HS-5 (cell line): ENCODE measurements at places on chromosomes 5 and 9.

DNA sequence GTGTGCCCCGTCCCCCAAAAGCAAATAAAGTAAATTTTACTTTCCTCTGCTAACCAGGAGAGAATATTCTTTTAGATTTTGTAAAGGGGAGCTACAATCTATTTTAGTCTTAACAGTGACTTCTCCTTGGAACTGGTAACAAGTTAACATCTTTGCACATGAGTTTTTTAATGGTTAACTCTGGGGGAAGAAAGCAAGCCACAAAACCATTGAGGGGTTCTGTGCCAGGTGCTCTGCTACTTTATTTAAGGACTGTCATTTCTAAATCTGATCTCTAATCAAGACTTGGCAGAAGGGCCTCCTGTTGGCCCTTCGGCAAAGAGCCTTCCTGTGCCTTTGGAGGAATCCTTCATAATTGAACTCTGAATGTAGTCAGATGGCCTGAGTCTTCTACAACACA, 153.4 kb downstream of the SLC12A2 start:
- DNase-seq: no peak

GRCh38 chr9:124781967-124782660, 5.2 kb downstream of the OLFML2A start:
- DNase-seq: no peak

- no peak for DNase-seq
Measured at GRCh38 chr9:84897362-84898094, 228.0 kb downstream of the NTRK2 start.

- DNase-seq: no peak
Measured at GRCh38 chr5:118905196-118905595, 83.2 kb downstream of the DTWD2 start.

DNA sequence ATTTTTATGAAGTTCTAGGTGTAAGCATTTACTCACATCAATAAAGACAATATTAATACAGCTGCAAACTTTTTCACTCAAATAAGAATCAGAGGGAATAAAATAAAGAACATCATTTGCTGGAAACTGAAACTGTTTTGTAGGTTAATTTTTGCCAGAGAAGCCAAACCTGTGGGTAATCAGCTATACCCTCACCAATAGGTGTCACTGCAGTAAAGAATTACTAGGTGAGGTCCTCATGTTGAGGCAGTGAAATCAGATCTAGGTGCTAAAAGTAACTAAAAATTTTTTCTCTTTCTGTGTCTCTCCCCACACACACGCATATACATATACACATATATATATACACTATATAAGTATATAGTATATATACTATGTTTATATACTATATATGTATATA, 1016.3 kb upstream of the SEMA6A start:
- DNase-seq: no peak

DNA sequence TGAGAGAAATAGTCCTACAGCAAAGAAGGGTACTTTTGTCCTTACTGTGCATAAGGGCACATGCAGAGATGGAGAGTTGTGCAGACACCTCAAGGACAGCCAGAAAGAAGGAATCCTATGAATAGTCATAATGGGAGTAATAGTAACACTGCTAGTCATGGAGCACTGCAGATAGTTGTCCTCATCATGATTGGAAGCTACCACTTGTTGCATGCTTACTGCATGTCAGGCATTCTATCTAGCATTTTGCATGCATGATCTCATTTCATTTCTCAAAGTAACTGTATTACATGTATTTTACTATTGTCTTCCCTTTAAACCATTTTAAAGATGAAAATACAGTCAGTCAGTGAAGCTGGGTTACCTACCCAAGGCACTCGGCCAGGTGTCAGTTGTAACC, 81.3 kb downstream of the PIK3R1 start:
- DNase-seq: no peak

DNA sequence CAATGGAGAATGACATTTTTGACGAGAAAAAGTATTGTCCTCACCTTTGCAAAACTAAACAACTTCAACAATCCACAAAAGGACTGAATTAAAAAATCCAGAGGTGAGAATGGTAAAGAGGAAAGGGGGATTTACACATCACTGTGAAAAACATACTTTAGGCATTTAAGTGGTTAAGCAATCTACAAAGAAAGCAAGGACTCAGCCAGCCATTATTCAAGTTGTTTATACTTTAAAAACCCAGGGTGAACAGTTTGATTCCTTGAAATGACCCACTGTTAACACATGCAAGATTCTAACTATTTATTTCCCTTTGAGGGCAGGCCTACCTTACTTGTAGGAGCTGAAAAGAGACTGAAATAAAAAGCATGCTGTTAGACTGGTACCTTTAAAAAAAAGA, 29.3 kb downstream of the TUT7 start:
- no peak for DNase-seq

GRCh38 chr5:67699560-67699959, 503.0 kb upstream of the CD180 start:
- DNase-seq: no peak

- DNase-seq: no peak
Measured at GRCh38 chr5:12399868-12400267, 495.6 kb upstream of the CTNND2 start.

- DNase-seq: no peak
Measured at GRCh38 chr5:135920199-135920598, 24.6 kb upstream of the IL9 start.

GRCh38 chr5:140143521-140144258, 18.0 kb downstream of the IGIP start:
- no peak for DNase-seq

DNA sequence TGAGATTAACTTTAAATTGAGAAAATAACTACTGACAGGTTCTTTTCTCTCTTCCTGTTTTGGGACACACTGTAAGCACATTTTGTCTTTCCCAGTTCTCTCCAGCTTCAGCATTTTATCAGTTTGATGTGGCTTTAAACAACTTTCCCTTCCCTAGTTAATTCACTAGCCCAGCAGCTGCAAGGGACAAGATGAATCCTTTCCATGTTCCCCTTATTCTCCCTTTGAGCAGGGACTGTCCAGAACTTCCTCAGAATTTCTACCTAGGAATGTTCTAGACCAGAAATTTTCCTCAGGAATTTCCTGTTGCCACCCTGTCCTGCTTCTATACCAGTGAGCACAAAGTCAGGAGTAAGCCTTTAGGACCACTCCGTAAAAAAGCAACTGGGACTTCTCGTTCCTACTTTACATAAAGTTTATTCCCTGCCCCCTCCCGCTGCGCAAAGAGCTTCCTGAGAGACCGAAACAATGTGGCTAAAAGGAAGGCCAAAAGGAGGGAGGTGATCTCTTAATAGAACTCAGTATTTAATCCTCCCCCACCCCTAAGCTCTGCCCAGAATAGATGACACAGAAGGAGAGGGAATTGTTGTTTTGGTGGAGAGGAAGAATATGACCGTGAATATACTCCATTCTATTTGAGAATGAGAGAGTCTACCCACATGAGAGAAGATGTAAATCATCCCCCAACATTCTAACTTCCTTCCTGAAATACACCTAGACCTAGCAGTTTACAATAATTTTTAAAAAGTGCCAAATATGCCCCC, 61.9 kb downstream of the GLIS3 start:
- no peak for DNase-seq

- DNase-seq: no peak
Measured at GRCh38 chr9:91044354-91044753, 242.7 kb downstream of the SYK start.

DNA sequence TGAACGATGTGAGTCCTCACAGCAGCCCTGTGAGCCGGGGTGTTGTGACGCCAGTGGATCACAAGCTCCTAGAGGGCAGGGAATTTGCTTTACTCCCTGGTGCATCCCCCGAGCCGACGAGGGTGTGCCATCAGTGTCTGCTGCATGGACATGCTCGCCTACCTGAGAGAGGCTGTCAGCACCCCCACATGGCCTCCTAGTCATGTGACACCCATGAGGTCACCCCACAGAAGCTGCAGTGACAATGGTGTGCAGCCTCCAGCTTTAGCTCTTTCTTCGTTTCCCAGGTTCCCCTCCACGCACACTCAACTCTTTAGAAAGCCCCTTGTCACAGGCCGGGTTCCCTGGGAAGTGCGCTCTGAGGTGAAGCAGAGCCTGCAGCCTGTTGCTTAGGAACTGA, 19.8 kb upstream of the GABBR2 start:
- no peak for DNase-seq

GRCh38 chr5:128015978-128016377, 67.6 kb upstream of the SLC12A2 start:
- no peak for DNase-seq

GRCh38 chr5:145510324-145510723, 324.8 kb downstream of the PRELID2 start:
- no peak for DNase-seq

DNA sequence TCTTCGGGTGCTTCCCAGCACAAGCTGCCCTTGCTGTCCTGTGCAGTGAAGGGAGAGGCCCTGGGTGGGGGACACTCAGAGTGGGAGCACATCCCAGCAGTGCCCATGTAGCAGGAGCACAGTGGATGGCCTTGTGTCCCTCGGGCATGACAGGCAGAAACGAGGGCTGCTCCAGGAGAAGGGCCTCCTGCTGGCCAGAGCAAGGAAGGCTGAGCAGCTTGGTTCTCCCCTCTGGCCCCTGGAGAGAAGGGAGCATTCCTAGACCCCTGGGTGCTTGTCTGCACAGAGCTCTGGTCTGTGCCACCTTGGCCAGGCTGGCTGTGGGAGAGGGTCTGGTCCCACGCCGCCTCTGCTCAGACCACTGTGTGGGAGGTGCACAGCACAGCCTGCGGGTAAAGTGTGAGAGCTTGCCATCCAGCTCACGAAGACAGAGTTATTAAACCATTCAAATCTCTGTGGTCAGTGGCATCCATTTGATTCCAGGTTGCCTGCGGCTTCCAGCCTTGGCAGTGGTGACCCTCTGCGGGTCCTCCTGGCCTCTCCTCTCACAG, 18.3 kb downstream of the FBXW5 start:
- DNase-seq: no peak

DNA sequence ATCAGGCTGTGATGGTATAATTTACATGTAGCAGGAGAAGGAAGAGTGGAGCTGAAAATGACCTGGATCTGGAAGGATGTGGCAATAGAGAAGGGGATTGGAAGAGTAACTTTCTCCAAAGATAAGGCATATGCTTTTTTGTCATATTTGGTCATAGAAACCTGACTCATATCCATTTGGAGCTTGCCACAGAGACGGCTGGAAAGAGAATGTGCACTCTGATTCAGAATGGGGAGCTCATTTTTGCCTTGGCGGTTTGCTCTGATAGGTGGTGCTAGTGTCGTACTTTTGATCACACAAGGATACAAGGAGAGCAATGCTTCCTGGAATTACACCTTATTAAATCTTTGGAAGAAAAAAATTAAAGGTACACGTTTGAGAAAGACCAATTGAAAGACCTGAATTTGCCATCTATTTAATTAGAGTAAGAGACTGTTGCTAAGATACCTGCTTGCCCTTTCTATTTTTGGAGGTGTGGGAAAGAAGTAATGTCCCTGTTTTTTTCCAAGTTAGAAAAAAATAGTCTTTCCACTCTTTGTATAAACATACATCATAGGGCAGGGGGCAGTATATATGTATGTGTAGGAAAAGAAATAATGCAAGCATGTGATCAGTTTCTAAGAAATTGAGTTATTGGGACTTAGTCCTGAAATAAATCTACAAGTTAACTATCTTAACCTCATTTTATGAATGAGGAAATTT, 5.4 kb downstream of the LSM11 start:
- peak; percentile 82 for DNase-seq

- no peak for DNase-seq
Measured at GRCh38 chr5:135508496-135509005, 27.2 kb downstream of the NEUROG1 start.

GRCh38 chr5:52457810-52458209, 329.9 kb upstream of the ITGA1 start:
- DNase-seq: no peak
